Pancreas (tissue), 10 donors: ENCODE measurements at places on chromosomes 2 and 18.

GRCh38 chr2:142989273-142990204 lies 112.1 kb downstream of the KYNU start:
- DNase-seq: no peak

- no peak for DNase-seq
These were observed 27.7 kb upstream of the DNMT3A start for GRCh38 chr2:25369439-25369838.

GRCh38 chr2:176781570-176782217 lies 430.9 kb upstream of the HNRNPA3 start:
- no peak for DNase-seq

- no peak for DNase-seq
These were observed 33.6 kb upstream of the RMND5A start for GRCh38 chr2:86686460-86686859.

GRCh38 chr2:175005733-175006264 lies 618 bp upstream of the CHN1 start:
- DNase-seq: no peak

DNA sequence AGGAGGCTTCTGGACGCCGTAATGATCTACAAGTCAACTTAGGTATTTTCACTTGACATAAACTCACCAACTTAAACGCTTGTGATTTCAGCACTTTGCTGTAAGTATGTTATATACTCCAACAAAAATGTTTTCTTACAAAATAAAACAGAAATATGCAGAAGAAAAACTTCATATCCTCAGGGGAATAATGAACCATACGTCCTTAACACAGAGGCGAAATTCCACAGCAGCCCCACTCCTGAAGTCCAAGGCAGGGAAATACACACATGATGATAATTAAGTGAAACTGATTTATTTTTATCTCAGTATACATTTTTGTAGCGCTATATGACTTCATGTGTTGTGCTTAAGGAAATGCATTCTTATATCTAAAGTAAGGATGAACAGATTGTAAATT lies 335.4 kb upstream of the VWC2L start:
- no peak for DNase-seq

- DNase-seq: no peak
These were observed 19.1 kb upstream of the IL18R1 start for GRCh38 chr2:102336502-102336945.

DNA sequence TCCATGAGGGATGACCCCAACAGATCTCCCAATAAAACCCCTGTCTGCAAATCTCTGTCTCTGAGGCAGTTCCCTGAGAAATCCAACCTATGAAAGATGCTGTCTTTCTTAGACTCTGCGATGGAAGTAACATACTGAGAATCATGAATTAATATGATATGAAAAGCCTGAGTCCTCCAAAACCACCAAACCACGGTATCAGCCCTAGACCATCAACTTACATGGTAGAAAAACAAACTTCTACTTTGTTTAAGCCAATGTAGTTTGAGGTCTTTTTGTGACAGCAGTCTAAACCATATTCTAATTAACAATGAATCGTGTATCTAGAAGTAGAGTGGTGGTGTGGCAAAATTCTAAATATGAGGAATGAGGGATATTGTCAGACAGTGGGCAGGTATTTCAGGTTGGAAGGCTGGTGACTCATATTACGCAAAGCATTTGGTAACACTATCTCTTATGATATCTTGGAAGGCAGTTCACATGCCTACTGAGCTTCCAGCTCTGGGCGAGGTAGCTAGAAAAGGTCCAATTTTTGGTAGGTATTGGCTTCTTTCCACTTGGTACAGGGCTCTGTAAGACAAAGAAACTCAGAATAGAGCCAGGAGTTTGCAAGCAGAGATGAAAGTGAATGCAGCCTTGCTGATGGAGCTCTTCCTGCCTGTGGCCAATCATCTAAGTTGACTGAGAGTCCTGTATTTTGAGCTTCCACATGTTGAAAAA lies 215.8 kb downstream of the ZFP36L2 start:
- peak; percentile 13 for DNase-seq

DNA sequence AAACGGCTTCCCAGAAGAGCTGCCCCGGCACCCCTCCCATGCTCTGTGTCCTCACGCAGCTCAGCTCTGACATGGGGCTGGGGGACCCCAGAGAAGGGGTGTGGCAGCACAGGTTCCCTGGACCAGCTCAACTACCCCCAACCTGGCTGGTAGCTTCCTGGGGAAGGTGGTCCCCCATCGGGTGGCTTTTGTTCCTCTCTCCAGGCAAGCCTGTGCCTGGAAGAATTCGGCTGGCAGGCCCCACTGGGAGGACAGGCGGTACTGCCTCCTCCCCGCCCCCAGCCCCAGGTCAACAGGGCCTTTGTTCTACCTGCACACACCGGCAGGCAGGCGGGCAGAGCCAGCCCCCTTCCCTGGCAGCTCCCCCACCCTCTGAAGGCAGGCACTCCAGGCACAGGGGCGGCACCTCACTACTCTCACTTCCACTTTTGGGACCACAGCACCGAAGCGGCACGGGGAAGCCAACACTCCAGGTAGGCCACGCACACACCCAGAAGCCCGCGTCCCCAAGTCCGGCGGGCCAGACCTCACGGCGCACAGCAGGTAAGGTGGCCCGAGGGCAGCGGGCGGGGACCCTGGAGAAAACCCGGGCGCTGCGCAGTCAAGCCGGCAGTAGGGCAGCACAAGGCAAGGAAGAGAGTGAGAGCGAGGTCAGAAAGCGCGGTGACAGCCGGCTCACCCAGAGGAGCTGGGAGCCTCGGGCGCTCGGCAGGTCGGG lies 1.3 kb downstream of the HS6ST1 start:
- peak; percentile 63 for DNase-seq

GRCh38 chr2:8435608-8436007 lies 246.2 kb upstream of the ID2 start:
- DNase-seq: no peak

DNA sequence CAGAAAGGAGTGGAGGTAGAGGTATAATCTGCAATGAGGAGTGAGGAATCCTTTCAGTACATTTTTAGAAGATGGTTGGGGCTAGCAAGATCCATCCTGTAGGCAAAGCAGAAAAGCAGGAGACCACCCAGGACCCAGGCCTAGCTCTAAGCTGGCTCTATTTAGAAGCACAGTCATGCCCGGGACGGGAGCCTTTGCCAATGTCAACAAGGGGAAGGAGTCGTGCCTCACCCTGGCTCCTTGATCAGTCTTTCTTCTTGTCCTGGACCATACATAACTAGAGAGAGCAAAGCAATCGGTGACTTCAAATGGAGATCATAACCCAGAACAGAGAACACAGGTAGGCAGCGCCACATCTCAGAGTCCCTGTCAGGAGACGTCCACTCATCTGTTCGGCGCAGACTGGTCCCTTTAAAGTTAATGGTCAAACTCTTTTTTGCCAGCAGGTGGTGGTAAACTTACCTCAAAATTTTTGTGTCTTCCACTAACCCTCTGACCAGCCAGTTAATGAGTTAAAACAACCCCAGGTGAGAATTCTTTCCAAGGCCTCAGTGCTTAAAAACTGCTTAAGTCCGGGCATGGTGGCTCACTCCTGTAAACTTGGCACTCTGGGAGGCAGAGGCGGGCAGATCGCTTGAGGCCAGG lies 8.0 kb downstream of the MC5R start:
- DNase-seq: no peak

DNA sequence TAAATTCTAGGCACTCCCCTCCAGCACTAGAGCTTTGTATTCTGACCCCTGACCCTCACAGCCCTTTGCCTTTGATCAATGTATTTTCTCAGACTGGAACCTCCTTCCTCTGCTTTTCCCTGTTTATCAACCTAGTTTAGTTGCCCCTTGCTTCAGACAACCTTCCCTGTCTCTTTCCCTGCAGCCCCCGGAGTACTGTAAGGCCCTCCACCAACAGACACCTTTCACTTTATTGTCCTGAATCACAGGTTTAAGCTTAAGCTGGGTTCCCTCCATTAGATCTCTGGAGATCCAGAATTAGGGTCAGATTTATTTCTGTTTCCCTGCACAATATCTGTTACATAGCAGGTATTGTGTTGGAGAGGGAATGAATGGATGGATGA lies 140.2 kb downstream of the DDX1 start:
- DNase-seq: no peak

- no peak for DNase-seq
These were observed 31.1 kb downstream of the DOK1 start for GRCh38 chr2:74585406-74586185.

DNA sequence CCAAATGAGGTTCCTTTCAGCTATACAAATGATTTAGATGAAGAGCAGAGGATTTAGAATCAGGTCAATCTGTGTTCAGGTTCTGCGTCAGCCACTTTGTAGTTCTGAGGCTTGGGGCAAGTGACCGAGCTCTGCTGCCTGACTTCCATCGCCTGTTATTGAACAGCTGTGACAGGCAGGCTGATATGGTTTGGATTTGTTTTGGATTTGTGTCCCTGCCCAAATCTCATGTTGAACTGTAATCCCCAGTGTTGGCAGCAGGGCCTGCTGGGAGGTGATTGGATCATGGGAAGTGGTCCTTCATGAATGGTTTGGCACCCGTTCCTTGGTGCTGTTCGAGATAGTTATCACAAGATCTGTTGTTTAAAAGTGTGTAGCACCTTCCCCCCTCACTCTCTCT lies 18.6 kb downstream of the TYMS start:
- DNase-seq: no peak

DNA sequence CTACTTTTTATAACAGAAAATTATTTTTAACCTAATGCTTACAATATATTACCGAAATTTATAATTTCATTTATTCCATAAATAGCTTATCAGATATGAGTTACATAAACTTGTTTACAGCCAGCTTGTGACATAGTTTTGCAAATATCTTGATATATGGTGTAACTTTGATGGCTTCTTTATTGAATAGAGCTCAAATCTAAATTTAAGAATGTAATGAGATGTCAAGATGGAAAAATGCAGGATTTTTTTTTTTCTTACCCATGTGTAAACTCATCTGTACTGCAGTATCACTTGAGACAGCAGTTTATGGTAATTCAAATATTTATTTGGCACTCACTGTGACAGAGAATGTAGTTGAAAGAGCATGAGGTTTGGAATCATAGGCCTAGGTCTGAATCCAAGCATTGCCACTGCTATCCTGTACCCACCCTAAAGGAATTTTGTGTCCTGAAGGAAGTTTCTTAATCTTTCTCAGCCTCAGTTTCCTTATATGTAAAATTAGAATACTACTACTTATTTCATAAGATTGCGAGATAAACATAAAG lies 3.8 kb downstream of the CREB1 start:
- no peak for DNase-seq

- no peak for DNase-seq
These were observed 139.7 kb downstream of the PRPF40A start for GRCh38 chr2:152577579-152577978.

GRCh38 chr2:110740747-110741349 lies 8.5 kb downstream of the ACOXL start:
- no peak for DNase-seq

DNA sequence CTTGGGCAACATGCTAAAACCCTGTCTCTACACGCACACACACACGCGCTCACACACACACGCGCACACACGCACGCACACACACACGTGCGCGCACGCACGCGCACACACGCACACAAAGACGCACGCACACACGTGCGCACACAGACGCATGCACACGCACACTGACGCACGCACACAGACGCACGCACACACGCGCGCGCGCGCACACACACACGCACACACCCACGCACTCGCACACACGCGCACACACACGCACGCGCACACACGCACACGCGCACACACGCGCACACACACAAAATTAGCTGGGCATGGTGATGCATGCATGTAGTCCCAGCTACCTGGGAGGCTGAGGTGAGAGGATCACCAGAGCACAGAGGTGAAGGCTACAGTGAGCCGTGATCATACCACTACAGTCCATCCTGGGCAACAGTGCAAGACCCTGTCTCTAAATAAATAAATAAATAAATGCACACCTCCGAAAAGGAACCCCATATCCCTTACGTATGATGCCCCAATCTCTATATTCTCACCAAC lies 8.1 kb upstream of the IAH1 start:
- DNase-seq: no peak

- DNase-seq: no peak
These were observed 364.6 kb downstream of the LRP1B start for GRCh38 chr2:141766225-141766624.

DNA sequence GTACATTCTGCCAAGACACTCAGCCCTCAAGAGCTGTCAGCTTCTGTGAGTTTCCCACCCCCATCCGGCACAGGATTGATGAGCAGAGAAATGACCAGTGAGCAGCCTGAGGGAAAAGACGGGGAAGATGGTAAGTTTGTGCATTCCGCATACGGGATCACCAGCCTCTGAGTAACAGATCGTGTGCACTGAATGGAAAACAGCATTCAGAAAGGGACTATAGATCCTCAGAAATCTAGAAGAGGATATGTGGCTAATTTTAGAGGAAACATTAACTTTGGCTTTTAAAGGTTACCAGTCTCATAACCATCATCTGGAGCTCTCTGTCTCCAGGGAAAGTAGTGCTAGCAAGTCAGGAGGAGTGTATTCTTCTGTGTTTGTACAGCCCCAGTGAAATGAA lies 326.0 kb downstream of the TGIF1 start:
- DNase-seq: no peak

- DNase-seq: no peak
These were observed 38.3 kb downstream of the TMEM17 start for GRCh38 chr2:62467475-62468321.

- DNase-seq: no peak
These were observed 154.2 kb downstream of the ATAD2B start for GRCh38 chr2:23772684-23773083.

GRCh38 chr18:67597759-67598158 lies 81.2 kb upstream of the DSEL start:
- no peak for DNase-seq
